ENCODE measurements at places on chromosomes 12 and 14. TPM values are rescaled to one million over a fixed set of nuclear protein-coding genes. Genes with fewer than 3 reads are reported as not detected.

DNA sequence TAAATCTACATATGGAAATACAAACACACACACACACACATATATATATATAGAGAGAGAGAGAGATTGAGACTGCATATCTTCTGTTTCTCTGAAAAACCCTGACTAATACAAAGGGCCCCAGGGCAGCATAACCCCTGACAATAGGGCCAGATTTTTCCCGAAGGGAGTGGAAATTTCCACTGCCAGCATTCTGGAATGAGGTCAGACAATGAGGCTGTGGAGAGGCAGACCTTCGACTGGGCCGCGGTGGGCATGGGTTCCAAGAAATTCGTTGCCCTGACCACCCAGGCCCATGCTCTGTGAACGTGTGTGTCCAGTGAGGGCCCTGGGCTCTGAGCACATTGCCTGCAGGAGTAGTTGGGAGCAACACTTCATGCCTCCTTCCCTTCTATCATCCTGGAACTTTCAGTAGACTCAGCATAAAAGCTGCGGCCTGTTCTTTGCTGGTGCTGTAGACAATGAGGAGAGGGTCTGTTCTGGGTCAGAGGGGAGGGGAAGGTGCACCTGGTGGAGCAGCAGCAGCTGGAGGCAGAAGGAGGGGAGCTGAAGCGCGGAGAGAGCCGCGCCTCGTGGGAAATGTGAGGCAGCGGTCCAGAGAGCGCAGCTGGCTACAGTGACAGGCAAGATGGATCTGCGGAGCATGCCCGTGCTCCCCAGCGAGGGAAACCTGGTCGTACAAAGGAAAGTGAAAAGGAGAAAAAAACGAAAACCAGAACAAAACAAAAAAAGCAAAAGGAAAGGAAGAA lies 25.6 kb upstream of the CCDC60 start:
- DNase-seq, result no peak
- H3K27ac ChIP-seq, result no peak overlapping the region
- H3K4me1 ChIP-seq, result no peaks in the 10 kb centered on the region
- no peaks in the 10 kb centered on the region for H3K27me3 ChIP-seq
- H3K4me3 ChIP-seq, result no peak overlapping the region

GRCh38 chr14:69107407-69108003 lies 45.4 kb downstream of the DCAF5 start:
- H3K4me1 ChIP-seq, result no peaks in the 10 kb centered on the region
- peaks cover 40% of the 10 kb centered on the region for H3K36me3 ChIP-seq
- no peak overlapping the region for H3K4me3 ChIP-seq
- DNase-seq, result no peak
- no peak overlapping the region for H3K27ac ChIP-seq
- no peaks in the 10 kb centered on the region for H3K27me3 ChIP-seq

GRCh38 chr12:55935738-55936151 lies 4.8 kb downstream of the DGKA start:
- H3K27ac ChIP-seq, result peak overlapping the region; percentile 13
- no peaks in the 10 kb centered on the region for H3K27me3 ChIP-seq
- peaks cover 4% of the 10 kb centered on the region for H3K36me3 ChIP-seq
- peaks cover 23% of the 10 kb centered on the region for H3K4me1 ChIP-seq
- peak overlapping the region; percentile 17 for H3K4me3 ChIP-seq
- DNase-seq, result peak; percentile 66

- DNase-seq, result no peak
- peaks cover 14% of the 10 kb centered on the region for H3K4me1 ChIP-seq
- H3K36me3 ChIP-seq, result no peaks in the 10 kb centered on the region
Observed at GRCh38 chr12:108341356-108341755, 2.2 kb upstream of the CMKLR1 start.

- H3K4me3 ChIP-seq, result no peak overlapping the region
- H3K27ac ChIP-seq, result no peak overlapping the region
- H3K36me3 ChIP-seq, result no peaks in the 10 kb centered on the region
- H3K27me3 ChIP-seq, result peaks cover 5% of the 10 kb centered on the region
Observed at GRCh38 chr12:102812344-102812743, 104.7 kb downstream of the PAH start.

FZD10 gene
- 0.84 TPM for total RNA-seq

DNA sequence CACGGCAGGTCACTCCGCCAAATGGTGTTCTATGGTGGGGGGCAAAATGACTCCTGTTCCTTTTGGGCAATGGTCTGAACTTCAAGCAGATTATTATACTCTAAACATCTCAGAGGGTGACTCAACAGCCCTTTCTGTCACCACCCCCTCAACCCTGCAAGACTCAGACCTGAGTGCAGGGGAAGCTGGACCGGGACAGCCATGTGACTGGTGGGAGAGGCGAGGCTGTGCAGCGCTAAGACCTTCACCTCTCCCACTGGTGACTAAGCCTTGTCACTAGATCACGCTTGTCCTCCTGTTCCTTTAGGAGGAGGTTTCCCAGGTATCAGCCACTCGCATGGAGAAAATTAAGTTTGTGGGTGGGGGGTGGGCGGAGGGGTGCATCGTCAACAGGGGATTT lies 67.1 kb upstream of the CCND2 start:
- H3K4me3 ChIP-seq, result no peak overlapping the region
- H3K27me3 ChIP-seq, result peaks cover 5% of the 10 kb centered on the region
- no peak for DNase-seq
- no peaks in the 10 kb centered on the region for H3K36me3 ChIP-seq

GRCh38 chr14:85125291-85125670 lies 404.7 kb upstream of the FLRT2 start:
- DNase-seq, result no peak
- no peak overlapping the region for H3K4me3 ChIP-seq
- no peak overlapping the region for H3K27ac ChIP-seq
- no peaks in the 10 kb centered on the region for H3K36me3 ChIP-seq

DNA sequence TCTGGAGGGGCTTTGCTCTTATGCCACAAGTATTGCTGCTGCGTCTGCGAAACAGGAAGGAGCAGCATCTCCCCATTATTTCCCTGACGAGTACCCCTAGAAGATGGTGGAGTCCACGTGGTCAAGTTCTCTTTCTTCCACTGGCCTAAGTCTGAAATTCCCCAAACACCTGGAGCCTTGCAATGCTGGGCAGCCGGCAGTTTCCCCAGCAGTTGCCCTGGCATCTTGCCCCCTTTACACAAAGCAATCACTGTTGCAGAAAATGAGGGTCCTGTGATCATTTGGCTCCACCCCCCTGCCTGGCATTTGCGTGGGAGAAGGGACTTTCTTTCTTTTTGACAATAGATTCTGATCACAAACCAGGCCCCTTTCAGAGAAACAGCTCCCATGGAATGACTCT lies 56.9 kb downstream of the FOS start:
- peaks cover 18% of the 10 kb centered on the region for H3K4me1 ChIP-seq
- DNase-seq, result no peak
- H3K27ac ChIP-seq, result no peak overlapping the region
- H3K36me3 ChIP-seq, result no peaks in the 10 kb centered on the region

DAO gene
- 0.26 TPM for total RNA-seq

- no peak overlapping the region for H3K4me3 ChIP-seq
- DNase-seq, result no peak
- H3K36me3 ChIP-seq, result no peaks in the 10 kb centered on the region
Observed at GRCh38 chr14:32620303-32620702, 291.2 kb downstream of the AKAP6 start.

VPS29 gene
- total RNA-seq, result 99.0 TPM

- H3K4me3 ChIP-seq, result no peak overlapping the region
- peak overlapping the region; percentile 47 for H3K27ac ChIP-seq
- H3K36me3 ChIP-seq, result no peaks in the 10 kb centered on the region
- no peak for DNase-seq
Observed at GRCh38 chr14:95261616-95262510, 57.8 kb downstream of the CLMN start.

FBLN5 gene
- total RNA-seq, result 245 TPM

Measured in upper lobe of right lung (tissue), 1 donor.